ENCODE measurements at places on chromosomes 6 and 20. TPM values are rescaled to one million over a fixed set of nuclear protein-coding genes. Genes with fewer than 3 reads are reported as not detected.

The ACTL10 gene
- 10.2 TPM for total RNA-seq

The LY6G5C gene
- total RNA-seq: 1.6 TPM

DNA sequence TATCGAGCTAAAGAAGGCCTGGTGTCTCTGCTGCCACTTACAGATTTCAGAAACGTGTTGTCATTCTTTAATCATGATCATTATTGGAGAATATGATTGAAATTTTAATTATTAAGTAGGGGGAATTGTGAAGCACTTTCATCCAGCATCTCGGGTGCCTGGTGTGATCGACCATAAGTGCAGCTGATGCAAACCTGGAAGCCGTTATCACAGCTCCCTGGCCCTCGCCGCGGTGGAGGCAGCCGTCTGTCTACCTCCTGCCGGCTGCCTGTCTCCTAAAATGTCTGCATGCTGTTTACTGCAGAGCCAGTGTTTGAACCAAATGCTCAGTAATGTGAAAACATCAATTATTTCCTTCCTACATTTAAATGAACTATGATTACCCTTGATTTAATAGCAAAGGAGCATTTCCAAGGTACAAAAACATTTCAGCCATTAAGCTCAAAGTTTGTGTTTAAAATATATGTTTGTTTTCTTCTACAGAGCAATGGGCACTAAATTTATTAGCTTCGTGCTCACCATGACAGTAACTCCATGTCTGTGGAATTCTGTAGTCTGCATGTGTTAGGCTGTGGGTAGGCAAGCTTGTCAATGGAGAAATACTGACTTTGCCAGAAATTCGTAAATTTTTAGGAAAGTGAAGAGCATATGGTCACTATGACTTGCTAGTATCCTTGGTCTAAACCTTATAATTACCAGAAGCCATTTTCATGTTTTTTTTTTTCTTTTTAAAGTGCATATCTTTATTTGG is 184.5 kb upstream of the AGPAT4 start:
- DNase-seq: no peak

- no peak for DNase-seq
These were observed 377.7 kb downstream of the CDH4 start for GRCh38 chr20:61629602-61630390.

GRCh38 chr20:62548471-62548870 is 72.7 kb upstream of the GATA5 start:
- DNase-seq: no peak

DNA sequence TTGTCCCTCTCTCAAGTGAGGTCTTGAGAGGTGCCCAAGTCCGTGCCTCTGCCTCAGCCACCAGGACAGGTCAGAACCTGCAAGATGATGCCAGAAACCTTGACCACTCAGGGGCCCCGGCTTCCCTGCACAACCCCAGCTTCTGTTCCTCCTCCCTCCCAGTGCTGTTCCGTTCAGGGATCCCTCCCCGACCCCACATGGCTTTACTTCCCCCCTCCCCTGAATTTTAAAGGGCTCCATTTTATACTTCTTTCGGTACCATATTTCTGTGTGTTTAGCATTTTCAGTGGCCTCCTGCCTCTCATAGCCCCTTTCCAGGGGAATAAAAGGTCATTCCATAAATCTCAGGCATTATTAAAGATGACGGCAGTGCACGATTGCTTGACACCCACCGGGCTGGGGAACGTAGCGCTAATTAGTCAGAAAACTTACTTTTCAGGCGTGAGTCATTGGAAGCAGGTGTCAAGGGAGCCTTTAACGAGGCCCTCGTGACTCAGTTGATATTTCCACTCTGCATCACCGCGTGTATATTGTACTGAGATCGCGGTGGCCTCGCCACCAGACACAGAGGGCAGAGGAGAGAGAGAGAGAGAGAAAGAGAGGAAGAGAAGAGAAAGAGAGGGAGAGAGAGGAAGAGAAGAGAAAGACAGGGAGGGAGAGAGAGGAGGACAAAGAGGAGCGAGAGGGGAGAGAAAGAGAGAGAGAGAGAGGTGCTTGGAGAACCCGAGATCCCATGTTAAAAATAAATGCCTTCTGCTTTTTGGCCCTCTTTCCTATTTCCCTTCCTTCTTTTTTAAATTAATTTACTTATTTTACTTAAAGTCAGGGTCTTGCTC is 21.3 kb downstream of the KCNG1 start:
- no peak for DNase-seq

- no peak for DNase-seq
These were observed 257.7 kb upstream of the MARCKS start for GRCh38 chr6:113599444-113599843.

DNA sequence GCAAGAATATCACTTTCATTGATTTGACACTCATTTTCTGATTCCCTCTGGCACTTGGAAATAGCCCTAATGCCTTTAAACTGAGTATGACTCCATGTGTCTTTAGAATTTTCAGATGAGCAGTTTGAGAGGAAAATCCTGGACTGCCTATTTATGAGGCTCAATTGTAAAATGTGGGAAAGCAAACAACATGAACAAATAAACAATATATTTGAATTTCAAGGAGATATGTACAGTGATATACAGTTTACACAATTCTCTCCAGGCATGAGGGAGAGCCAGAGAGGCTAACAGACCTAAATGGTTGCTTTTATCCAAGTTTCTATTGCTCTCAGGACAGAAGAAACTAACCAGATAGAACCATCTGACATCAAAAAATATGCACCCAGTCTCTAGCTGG is 748.2 kb upstream of the NRSN1 start:
- no peak for DNase-seq

GRCh38 chr6:56659721-56660380 is 17.2 kb upstream of the DST start:
- no peak for DNase-seq

- no peak for DNase-seq
These were observed 360.4 kb downstream of the ESR1 start for GRCh38 chr6:152167641-152168603.

DNA sequence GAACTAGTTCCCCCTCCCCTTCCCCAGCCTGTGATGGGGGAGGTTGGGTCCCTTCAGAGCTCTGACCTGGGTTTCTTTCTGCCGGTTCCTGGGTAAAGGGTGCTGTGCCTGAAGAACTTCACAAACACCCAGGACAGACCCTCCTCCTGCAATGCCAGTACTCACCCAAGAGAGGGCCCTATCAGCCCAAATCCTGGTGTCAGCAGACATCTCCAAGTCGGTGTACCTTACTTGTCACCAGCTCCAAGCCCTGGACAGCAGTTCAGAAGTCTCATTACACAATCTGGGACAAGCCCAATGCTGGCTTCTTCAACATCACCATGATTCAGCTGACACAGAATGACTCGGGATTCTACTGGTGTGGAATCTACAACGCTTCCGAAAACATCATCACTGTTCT is 467 bp downstream of the TREML4 start:
- no peak for DNase-seq

DNA sequence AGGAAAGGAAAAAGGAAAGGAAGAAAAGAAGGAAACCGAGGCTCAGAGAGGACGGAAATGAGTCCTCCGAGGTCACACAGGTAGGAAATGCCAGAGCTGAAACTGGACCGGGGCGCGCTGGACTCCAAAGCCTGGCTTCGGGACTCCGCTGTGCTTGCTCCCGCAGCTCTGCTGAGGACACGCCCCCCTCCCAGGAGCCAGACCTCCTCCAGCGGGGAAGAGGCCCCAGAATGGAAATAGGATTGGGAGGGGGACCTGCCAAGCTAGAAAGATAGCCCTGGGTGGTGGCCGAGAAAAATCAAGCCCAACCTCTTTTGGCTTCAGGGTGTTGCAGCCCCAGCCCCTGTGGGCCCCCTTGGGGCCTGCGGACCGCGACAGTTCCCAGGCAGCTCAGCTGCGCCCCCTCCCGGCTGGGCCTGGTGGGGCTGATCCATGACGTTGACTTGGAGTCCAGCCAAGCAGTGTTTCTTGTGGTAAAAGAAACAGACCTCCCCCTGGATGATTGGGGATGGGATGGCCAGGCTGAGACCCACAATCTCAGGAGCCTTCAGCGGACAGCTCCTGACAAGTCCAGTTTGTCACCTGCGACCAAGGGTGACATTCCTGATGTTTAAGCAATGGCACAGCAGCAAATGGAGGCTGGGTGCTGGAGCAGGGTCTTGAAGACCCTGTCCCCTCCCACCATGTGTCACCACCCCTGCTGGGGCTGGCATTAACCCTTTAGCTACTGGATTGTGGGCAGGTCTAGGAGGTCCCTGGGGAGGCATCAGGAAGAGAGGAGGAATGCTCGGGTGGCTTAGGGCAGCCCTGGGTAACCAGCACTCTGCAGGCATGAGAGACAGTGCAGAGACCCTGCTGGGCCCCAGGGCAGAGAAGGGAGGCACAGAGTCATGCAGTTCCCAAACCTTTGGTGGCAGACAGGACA is 55.4 kb downstream of the RIPOR3 start:
- no peak for DNase-seq

GRCh38 chr20:25036331-25036936 is 21.5 kb downstream of the ACSS1 start:
- no peak for DNase-seq

DNA sequence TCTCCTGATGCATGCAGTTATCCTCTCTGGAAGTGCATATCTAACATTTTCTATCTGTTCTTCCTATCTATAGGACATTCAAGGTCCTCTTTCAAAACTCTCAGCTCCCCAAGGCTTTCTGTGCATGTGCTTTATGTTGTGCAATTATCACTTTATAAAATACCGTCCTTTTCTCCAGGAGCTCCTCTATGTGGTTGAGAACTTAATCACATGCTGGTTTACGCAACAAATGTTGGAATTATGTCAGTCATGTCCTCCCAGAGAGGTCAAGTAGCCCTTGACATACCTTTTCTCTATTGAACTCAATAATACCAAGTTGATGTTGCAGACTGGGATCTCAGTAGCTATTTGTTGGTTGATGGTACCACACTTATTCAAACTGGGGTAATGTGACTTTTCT is 388.4 kb downstream of the BTBD3 start:
- DNase-seq: no peak

DNA sequence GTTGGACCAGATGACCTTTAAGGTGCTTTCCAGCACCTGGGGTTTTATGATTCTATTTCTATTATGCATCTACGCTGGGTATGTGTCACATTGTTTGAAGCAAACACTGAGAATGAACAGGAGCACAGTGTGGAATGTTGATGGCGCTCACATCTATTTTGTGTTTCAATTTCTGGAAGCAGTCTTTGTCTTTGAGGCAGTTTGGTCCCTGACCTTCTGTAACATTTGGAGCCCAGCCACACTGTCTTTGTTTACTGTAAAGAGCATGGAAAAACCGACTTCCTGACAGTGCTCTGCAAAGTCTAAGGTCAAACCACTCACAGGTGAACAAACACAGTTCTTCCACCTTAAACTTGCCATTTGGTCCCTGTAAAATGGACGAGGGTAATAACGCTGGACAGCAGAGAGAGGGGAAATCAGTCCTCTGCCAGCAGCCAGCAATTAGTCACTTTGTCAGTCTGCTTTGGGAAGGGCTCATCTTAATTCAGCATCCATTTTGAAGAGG is 155.5 kb downstream of the PRL start:
- no peak for DNase-seq

- no peak for DNase-seq
These were observed 94.4 kb upstream of the FAM184A start for GRCh38 chr6:119172824-119173223.

- DNase-seq: no peak
These were observed 41.7 kb downstream of the BCKDHB start for GRCh38 chr6:80148220-80148619.

DNA sequence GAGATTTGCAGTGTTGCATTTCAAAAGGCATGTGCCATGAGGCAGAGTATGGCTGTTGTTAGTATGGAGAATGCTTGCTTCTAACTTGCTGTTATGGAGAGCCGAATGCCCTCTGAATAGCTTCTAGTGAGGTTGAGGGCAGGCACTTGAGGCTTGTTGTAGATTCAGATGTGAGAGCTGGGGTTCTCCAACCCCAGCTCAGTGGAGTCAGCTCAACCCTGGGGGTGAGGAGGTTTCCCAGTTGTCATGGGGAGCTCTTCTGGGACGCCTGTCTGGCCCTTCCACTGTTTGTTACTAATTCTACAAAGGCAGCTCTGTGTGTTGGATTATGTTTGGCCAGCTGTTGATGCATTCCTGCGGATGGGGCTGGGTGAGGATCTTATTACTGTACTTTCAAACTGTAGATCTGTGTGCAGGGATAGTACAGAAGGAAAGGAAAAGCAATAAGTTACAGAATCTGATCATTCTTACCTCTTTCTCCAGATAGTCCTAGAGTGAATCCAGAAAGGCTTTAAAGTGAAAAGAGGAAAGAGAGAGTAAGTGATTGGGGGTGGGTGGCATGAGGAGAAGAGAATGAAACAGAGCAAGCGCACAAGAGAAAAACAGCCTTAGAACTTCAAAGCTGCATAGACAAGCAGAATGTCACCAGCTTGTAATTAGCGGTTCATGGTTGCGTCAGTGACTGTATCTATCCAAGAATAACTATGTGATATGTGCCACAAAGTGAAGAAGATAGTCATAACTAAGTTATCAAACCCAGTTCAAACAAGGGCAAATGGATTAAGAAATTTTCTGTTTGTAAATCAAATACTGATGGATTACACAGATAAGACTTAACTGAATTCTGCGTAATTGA is 148.7 kb downstream of the PRL start:
- DNase-seq: no peak

DNA sequence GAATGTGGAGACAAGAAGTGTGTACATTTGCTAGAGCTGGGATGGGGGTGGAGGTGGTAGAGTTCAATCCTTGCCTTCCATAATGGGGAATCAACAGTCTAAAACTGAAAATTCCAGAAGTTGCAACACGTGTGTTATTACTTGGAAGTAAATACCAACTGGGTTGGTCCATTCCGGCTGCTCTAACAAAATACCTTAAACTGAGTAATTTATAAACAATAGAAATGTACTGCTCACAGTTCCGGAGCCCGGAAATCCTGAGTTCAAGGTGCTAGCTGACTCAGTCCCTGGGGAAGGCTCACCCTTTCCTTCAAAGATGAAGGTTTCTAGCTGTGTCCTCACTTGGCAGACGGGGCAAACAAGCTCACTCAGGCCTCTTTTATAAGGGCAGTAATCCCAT is 59.0 kb downstream of the RIN2 start:
- DNase-seq: no peak

DNA sequence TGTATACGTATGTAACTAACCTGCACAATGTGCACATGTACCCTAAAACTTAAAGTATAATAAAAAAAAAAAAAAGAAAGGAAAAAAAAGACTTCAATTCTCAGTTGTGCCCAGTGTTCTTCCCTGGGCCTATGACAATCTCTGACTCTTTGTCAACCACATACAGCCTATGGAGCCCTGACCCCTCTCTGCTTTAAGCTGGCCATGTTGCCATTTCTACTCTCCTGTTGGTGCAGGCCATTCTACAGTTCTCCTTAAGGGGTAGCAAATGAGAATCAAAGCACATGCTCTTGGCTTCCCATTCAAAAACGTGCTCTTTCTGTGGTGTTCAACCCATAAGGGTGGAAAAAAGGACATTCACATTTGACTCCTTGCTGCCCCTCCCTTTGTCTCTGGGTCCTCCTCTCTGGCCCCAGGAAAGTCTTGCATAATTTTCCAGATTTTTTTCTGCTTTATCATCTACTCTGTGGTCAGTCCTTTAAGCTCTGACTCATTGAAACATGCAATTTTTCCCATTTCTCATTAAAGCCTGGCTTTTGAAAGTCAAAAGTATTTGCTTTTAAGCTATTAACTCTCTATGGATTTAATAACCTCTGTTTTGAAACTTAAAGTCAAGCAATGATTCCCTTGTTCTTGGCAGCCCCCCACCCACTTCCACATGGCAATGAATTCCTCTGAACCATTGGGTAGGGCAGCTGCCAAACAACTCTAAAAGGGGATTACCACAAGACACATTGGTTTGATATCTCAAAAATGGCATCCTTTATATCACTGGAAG is 208.6 kb upstream of the MCHR2 start:
- DNase-seq: no peak
